ENCODE measurements at places on chromosomes 12 and 14. TPM values are rescaled to one million over a fixed set of nuclear protein-coding genes. Genes with fewer than 3 reads are reported as not detected.

E2F7 gene
- 6.0 TPM for total RNA-seq

LBHD2 gene
- 0.27 TPM for total RNA-seq

NELL2 gene
- 0.11 TPM for total RNA-seq

SMOC1 gene
- total RNA-seq: 17.4 TPM

NFE2 gene
- total RNA-seq: not detected

MGP gene
- total RNA-seq: not detected

PLA2G1B gene
- total RNA-seq: not detected
